Cerebellar nuclear complex (tissue), 1 donor: ENCODE measurements at places on chromosomes 1 and 21.

GRCh38 chr1:200103966-200104583 is 76.6 kb downstream of the NR5A2 start:
- DNase-seq: no peak

GRCh38 chr1:93328809-93329760 is 16.6 kb upstream of the DR1 start:
- no peak for DNase-seq

- DNase-seq: no peak
These were observed 138.8 kb upstream of the USP24 start for GRCh38 chr1:55353707-55354620.

DNA sequence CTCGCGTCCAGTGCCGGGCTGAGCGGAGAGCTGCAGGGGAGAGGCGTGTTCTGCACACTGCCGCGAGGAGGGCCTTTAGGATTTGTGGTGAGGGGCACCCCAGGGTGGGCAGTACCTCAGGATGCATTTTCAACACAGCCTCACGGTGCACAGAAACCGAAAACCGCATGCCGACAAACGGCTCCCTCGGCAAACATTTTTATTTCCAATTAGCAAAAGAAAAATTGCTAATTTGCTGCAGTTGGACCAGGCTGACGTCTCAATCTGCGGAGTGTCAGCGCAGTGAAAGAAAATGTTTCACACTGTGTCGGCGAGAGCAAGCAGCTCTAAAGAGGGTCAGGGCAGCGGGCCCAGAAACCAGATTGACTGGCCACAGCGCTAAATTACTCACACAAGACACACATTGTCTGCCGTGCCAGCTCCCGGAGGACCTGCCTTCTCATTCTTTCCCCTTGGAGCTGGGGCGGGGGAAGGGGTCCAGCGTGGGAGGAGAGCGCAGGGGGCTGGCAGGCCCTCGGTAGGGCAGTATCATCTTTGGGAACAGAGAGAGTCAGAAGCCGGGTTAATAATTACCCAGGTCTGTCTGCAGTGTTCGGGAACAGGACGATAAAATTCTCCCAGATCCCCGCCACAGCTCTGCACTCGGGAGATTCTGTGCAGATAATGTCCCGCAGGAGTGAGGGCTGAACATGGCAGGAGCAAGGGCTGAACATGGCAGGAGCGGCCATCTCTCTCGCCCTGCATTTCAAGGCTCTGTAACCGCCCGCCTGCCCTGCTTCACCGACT is 150.2 kb downstream of the PRDM16 start:
- DNase-seq: no peak

GRCh38 chr1:35533586-35533985 is 23.6 kb downstream of the KIAA0319L start:
- DNase-seq: no peak

- DNase-seq: no peak
These were observed 29.0 kb upstream of the KDM4A start for GRCh38 chr1:43620956-43621355.

DNA sequence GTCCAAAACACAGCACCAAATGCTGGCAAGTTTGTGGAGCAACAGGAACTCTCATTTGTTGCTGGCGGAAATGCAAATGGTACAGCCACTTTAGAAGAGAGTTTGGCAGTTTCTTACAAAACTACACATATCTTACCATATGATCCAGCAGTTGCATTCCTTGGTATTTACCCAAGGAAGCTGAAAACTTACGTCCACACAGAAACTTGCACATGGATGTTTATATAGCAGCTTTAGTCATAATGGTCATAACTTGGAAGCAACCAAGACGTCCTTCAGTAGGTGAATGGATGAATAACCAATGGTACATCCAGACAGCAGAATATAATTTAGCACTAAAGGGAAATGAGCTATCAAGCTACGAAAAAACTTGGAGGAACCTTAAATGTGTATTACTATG is 66.4 kb downstream of the MARK1 start:
- DNase-seq: no peak

- no peak for DNase-seq
These were observed 29.2 kb upstream of the CNTN2 start for GRCh38 chr1:205013683-205014367.

DNA sequence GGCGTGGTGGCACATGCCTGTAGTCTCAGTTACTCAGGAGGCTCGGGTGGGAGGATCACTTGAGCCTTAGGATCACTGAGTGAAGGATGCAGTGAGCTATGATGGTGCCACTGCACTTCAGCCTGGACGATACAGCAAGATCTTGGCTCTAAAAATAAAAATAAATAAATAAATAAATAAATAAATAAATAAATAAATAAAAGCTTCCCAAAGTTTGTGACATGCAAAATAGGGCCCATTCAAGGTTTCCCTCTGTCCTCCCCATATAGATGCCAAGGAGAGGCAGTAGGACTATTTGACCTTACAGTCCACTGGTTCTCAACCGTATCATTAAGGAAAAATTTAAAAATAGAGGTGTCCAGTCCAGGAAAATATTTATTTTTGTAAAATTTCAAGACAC is 41.2 kb downstream of the ZBTB8OS start:
- DNase-seq: no peak

GRCh38 chr21:34243562-34243961 is 120.2 kb upstream of the KCNE2 start:
- no peak for DNase-seq

DNA sequence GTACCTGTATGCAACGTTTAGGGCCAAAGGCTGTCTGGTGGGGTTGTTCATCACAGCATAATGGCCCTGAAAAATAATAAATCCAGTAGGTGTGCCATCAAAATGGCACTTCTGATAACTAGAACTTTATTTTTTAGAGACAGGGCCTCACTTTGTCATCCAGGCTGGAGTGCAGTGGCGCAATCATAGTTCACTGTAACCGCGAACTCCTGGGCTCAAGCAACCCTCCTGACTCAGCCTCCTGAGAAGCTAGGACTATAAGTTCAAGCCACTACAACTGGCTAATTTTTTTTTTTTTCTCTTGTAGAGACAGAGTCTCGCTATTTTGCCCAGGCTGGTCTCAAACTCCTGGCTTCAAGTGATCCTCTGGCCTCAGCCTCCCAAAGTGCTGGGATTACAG is 4.7 kb downstream of the SNAPIN start:
- no peak for DNase-seq

DNA sequence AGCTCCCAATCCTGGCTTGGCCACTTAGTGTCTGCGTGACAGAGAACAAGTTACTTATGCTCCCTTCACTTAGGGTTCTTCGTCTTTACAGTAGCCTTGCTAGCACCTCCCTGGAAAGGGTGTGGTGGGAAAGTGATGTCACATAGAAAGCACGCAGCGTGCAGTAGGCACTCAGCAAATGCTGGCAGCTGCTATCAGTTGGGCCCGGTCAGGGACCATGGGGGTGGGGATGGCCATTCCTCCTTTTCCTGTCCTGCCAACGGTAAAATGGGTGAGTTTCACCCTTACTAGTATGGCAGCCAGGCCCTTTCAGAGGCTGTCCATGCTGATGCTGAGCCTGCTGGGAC is 6.2 kb upstream of the KCNA10 start:
- no peak for DNase-seq

- DNase-seq: no peak
These were observed 148.7 kb downstream of the RUNX1 start for GRCh38 chr21:34900376-34900775.

DNA sequence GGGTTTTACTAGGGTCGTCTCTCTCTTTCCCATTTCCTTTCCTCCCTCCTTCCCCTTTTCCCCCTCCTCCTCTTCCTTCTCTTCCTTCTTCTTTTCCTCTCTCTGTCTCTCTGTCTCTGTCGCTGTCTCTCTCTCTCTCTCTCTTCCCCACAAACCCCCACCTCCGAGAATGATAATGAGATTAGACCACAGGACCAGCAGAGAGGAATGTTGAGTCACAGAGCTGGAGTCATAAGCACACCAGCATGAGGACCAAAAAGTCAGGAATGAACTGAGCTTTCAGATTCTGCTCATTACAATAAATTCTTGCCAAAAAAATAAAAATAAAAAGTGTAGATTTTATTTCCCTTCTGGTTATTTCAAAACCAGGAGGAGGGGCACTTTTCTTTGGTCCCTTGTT is 377.4 kb downstream of the LTN1 start:
- no peak for DNase-seq

- no peak for DNase-seq
These were observed 14.5 kb upstream of the CDC42 start for GRCh38 chr1:22038036-22038435.

DNA sequence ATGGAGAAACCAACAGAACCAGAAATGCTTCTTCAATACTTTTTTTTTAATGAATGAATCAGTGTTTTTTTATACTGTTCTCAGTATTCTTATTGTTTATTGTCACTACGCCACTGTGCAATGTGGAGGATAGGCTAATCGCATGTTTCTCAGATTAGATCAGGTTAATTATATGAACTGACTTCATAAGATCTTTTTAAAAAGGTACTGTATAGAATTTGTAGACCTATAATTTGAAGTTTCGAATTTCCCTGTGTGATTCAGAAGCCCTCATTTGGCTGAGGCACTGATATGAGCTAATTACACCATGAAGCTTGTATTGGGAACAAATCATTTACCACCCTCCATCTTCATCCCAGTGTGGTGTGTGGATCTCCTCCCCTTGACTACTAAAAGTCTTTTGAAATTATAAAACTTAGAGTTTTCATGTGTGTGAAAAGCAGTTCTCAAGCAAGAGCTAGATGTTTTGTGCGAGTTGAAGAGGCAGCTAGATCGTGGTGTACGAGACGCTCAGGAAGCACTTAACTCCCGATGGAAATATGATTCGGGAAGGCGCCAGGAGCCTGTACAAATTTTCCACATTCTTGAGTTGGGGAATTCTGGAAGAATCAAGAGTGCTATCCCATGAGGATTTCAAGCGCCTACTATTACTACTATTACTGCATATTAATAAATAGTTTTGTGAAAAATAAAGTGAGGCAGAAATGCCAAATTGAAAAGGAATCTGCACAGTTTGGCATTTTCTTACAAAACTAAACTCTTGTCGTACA is 52.1 kb upstream of the KCNE2 start:
- no peak for DNase-seq

- no peak for DNase-seq
These were observed 24.9 kb downstream of the FAM163A start for GRCh38 chr1:179767996-179768395.

- DNase-seq: no peak
These were observed 44.8 kb downstream of the PCNT start for GRCh38 chr21:46368533-46369285.

DNA sequence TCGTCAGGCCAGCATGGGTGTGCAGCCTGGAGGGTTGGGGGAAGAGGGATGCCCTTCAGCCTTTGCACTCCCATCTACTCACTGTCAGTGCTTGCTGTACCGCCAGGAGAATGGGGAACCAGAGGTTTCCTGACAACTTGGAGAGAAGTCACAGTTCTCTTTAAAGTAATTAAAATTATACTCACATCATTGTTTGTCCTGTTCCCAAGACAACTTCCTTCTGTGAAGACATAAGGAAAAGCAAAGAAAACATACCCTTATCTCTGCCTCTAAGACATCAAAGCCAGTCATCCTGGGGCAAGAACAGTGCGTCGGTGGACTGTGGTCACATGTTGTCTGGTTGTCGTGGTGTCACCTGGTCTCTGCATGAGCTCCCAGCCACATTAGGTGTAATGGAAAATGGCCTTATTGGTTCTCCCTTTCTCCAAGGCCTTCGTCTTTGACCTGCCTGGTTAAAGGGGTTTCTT is 17.6 kb downstream of the TRAF5 start:
- no peak for DNase-seq

DNA sequence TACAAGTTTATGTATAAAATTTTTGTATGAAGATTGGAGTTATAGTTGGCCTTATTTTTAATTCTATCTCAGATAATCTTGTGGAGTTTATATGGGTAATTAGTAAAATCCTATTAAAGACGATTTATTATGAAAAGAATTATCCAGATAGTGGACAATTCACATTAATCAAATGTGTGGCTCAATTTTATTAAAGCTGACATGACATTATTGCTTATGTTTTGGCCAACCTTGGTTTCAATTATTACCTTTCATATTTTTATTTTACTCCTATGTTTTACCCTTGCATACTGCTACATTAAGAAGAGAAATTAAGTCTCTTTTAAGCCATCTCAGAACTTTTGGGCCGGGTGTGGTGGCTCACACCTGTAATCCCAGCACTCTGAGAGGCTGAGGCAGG is 110.0 kb downstream of the ITSN1 start:
- no peak for DNase-seq

DNA sequence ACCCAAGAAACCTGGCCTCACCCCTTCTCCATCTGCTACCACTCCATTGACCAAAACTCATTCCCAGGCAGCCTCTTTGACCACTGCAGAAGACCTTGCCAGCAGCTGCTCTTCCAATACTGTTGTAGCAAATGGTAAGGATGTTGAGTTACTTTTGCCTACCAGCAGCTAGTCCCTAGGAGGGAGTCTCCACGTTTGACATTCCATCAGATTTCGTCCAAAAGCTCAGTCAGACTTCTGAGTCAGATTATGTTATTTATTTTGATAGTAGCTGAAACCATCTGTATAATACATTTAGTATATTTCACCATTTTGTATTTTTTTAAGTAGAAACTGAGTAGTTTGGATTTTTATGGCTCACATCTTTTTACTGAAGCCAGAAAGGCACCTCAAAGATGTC is 51.5 kb upstream of the WNT2B start:
- DNase-seq: no peak

- DNase-seq: no peak
These were observed 236.1 kb downstream of the C1orf94 start for GRCh38 chr1:34412598-34413370.

DNA sequence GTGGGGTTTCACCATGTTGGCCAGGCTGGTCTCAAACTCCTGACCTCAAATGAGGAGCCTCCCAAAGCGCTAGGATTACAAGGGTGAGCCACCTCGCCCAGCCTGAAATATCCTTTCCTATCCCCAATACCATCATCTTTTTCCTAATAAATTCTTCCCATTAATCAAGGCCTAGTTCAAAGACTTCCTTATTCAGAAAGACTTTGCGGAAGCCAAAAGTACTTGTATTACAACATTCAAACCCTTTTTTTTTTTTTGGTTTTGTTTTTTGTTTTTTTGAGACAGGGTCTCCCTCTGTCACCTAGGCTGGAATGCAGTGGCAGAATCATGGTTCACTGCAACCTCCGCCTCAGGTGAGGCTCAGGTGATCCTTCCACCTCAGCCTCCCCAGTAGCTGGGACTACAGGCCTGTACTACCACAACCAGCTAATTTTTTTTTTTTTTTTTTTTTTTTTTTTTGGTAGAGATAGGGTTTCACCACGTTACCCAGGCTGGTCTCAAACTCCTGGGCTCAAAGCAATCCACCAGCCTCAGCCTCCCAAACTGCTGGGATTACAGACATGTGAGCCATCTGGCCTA is 7.6 kb downstream of the SLC19A2 start:
- DNase-seq: no peak

DNA sequence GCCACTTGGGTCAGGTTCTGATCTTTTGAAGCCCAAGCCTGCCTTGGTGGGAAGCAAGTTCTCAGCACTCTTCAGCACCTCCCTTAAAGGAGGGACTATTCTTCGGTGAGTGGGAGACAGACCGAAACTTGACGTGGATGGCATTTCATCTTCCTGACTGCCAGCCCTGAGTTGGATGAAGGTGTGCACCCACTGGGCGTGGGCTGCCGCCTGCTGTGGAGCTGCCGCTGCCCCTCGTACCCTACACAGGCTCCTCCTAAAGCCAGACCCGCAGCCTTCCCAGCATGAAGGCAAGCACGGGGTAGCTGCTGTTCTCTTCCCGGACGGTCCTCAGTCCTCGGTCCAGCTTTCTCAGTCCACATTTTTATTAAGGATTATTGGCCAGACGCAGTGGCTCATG is 84.2 kb downstream of the SLC66A1 start:
- no peak for DNase-seq
